Mucosa of descending colon (tissue), 3 donors: ENCODE measurements at places on chromosomes 11 and 22.
A peak's percentile ranks its signal among the peaks of the same experiment; 100 is the strongest.

DNA sequence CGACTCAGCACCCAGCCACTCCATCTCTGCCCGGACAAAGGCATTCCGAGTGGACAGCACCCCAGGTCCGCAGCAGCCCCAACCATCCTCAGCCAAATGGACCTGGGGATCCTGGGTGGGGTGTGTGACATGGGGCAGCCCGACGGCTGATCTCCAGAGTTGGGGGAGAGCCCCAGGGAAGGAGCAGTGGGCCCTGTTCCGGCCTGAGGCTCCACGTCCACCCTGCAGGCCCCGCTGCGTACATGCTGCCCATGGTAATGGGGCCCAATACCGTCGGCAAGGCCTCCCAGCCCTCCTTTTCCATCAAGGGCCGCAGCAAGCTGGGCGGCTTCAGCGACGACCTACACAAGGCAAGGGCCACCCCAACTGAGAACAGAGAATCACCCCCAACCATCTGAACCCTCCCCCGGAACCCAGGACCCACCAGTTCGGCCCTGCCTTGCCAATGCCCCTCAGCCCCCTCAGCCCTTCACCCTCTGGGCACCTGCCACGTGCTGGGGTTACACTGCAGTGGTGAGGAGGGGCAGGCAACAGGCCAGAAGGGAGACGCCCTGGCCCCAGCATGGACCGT lies 5.4 kb downstream of the SCGB1C1 start:
- DNase-seq: no peak

DNA sequence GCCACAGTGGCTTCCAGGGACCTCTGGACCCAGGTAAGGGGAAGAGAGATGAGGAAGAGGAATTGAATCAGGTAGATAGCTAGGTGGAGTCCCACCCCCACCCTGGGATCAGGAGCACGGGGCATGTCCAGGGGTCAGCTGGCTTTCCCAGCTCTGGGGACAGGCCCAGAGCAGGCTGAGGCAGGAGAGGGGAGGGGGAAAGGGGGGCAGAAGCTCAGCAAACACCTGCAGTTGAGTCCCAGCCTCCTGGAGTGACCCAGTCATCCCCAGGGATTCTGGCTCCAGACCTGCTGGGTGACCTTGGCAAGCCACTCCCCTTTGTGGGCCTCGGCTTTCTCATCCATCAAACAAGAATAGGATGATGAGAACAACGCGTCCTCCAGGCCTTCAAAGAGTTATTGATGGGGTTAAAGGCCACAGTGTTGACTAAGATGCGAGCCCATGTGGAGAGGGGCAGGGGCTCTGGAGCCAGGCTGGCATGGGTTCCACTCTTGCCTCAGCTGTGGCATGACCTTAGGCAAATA lies 16.0 kb downstream of the STARD10 start:
- peak; percentile 48 for DNase-seq

GRCh38 chr11:69080257-69080995 lies 31.7 kb downstream of the TPCN2 start:
- DNase-seq: no peak

- peak; percentile 82 for DNase-seq
Observed at GRCh38 chr11:1573903-1574237, 1.8 kb upstream of the DUSP8 start.

DNA sequence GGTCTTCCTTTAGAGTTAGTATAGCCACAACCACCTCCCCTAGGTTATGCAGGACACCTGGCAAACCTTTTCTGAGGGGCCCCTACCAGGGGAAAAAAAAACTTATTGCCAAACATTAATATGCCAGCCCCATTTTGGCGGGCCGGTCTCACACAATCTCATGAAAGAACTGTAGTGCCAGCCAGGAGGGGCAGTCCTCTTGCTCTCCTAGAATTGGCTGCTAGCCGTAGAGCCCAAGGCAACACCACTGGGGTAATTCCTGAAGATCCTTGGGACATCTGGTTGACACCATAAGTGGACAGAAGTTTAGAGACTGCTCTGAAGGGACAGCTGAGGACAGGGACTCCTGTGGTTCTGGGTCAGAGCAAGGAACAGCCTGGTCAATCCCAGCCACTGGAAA lies 24.2 kb downstream of the NAV2 start:
- no peak for DNase-seq

GRCh38 chr11:23976841-23977271 lies 520.0 kb upstream of the LUZP2 start:
- no peak for DNase-seq

DNA sequence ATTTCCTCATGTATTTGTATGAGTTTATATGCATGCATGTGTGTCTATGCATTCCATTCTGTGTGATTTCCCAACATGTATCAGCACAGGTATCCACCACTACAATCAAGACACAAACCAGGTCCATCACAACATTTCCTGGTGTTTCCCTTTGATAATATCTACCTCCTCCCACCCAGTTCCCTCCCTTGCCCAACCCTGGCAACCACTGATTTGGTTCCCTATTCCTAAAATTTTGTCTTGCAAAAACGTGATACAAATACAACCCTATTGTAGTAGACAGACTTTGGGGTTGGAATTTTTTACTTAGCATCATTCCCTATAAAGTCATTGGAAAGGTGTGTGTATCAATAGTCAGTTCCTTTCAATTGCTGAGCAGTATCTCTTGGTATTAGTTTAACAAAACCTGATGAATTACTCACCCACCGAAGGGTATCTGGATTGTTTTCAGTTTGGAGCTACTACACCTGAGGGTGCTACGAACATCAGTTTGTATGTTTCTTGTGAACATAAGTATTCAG lies 51.8 kb upstream of the IGLL5 start:
- DNase-seq: no peak

DNA sequence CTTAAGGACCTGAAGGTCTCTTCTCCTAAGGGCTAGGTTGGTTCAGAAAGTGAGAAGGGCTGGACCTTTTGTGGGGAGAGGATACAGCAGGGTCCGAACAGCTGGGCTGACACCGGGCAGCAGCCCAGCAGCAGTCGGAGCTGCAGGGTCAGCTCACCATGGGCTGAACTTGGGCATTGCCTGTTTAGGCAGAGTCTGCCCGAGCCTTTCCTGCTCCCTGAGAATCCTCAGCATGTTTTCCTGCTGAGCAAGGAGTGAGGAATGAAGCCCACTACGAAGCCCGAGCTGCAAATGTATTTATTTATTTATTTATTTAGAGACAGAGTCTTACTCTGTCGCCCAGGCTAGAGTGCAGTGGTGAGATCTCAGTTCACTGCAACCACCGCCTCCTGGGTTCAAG lies 83.9 kb downstream of the PTPRJ start:
- no peak for DNase-seq

- DNase-seq: no peak
Observed at GRCh38 chr11:68659158-68659921, 25.0 kb upstream of the GAL start.

- no peak for DNase-seq
Observed at GRCh38 chr11:13440100-13440855, 22.7 kb downstream of the BTBD10 start.

DNA sequence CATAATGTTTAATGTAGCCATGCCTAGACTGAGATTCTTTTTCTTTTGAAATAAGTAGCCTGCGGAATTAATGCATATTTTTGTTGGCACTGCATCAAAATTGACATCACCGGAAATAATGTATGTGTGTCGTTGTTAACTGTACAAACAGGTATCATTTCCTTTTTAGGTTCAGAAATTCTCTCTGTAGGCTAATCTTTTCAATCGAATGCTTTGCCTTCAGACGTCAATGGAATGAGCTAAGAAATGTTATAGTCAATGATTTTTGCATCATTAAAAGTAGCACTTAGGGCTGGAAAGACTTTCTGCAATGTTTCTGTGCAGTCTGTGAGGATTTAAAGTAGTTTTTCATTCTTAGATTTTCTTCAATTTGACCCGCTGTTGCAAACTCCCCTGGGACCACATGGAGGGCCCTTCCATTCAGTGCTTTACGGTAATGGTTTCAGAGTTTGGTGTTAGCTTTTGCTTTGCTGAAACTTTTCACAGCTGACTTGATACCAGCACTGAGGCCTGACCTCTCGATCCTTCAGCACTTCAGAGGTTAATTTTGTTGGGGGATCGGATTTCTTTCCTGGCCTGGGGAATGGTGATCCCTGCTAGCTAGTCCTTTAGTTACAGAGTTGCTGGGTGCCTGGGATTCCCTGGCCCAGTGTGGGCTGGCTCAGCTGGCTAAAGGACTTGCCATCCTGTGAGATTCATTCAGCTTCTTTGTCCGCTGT lies 137.8 kb downstream of the DBX1 start:
- no peak for DNase-seq

DNA sequence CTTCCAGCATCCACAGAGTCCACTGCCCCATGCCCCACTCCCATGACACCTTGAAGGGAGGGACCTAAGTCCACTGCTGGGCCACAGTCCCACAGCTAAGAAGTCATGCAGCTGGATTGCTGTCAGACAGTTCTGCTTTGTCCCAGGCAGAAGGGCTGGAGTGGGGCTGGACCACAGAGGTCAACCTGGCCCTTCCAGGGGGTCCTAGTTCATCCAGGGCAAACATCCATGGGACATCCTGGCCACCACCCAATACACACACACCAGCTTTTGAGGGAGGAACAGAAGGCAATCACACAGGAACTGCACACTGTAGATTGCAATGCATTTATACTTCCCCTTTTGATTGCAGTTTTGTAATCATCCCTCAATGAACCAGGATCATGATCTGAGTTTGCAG lies 11.3 kb upstream of the APOL4 start:
- no peak for DNase-seq

DNA sequence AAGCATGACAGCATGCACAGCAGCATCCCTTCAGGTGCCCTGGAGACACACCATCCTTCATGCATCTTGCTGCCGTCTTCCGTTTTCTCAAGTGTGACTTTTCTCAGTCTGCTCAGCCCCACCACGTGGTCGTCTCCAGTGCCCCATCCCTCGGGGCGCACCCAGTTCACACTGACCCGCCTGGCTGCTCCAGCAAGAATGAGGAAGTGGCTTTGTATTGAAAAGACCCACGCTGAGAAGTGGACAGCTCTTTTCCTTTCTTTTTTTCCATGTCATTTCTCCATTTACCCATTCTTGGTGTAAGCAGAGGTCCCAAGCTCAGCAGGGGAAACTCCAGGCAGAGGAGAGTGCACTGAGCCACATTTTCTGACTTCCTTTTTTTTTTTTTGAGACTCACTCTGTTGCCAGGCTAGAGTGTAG lies 14.5 kb downstream of the SERPINH1 start:
- DNase-seq: peak; percentile 53

DNA sequence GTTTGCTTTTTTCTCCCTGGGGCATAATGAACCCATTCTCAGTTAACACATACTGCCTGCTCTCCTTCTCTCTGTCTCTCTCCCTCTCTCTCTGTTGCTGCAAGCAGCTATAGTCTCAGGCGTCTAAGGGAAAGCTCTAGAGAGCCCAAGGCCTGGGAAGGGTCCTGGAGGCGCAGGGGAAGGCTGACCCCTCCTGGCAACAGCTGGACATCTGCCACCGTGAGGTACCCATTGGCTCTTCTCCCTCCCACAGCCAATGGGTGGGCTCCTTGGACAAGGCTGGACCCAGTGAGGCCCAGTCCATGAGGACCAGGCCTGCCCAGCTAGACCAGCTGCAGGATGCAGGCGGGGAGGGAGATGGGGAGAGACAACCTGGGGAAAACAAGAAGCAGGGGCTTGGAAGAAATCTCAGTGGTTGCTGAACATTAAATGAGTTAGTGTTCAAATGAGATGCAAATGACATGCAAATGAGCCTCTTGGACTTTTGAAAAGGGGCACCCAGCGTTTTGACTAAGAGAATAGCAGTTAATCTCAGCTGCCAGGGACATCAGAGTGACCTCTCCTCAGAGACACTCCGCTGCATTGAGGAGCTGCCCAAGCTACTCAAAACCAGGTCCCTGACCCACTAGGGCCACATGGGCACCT lies 349.7 kb downstream of the BUD13 start:
- DNase-seq: no peak

DNA sequence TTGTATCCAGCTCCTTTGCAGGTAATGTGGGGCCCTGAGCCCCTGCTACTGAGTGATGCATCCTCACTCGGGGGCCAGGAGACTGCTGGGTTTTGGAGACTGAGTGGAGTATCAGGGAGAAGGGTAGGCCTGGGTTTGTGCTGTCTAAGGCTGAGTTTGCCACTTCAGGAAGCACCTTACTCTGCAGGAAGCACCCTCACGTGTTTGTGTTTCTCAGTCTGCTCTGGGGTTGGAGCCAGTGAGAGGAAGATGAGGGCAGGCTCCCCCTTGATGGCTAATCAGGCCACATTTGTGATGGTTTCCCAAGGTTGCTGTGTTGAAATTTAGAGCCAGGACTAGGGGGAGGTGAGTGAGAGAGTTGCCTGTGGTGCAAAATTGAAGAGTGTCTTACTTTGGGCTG lies 13.7 kb upstream of the THY1 start:
- DNase-seq: no peak

DNA sequence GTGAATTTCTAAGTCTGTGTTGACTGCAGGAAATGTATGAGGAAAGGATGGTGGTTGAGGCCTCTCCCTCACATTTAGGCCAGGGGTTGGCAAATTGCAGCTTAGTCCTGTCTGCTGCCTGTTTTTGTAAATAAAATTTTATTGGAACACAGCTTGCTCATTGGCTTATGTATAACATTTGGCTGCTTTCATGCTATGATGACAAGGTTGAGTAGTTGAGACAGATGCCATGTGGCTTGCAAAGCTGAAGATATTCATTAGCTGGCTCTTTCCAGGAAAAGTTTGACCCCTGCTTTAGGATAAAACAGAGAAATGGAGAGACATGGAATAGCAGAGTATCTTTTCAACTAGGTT lies 46.2 kb downstream of the BCR start:
- DNase-seq: no peak

GRCh38 chr11:104522650-104523049 lies 358.7 kb upstream of the PDGFD start:
- DNase-seq: no peak

DNA sequence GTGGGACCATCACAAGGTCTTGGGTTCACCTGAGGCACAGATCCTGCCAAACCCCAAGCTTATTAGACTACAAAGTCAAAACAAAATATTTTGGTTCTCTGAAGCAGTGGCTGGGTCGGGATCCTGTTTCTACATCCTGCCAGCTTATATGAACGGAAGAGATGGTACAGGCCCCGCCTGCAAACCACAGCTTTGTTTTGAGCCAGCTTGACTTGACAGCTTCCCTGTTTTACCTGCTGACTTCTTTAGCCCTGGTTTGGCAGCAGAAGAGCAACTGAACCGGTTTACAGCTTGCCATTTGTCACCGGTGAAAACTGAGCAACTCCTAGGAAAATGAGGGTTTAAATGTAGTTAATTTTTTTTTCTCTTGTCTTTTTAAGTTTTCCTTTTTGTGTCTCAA lies 11.4 kb downstream of the PACS1 start:
- peak; percentile 50 for DNase-seq

GRCh38 chr11:72236774-72237111 lies 7.2 kb downstream of the PHOX2A start:
- DNase-seq: no peak

DNA sequence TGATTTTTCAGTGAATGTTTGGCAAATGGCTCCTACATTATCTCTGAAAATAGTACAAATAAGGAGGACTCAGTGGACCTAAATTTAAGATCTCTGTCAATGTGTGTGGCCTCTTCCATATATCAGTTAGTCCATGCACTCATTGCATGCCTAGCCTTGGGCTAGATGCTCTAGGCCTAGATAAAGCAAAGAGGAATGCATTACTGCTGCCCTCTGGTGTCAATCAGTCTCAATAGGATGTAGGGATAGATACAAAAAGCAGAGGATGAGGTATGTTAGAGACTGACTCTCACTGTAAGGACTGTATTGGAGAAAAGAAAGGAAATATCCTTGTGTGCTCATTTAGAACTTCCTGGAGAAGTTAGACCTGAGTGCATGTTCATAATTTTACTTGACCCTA lies 42.0 kb downstream of the MS4A2 start:
- DNase-seq: peak; percentile 83

- DNase-seq: no peak
Observed at GRCh38 chr11:111982541-111983186, 42.5 kb upstream of the DLAT start.
